Fibroblast of skin of abdomen (primary cell): ENCODE measurements at places on chromosomes 11 and 22.
A peak's percentile ranks its signal among the peaks of the same experiment; 100 is the strongest.

GRCh38 chr22:49406879-49407587 is 420.6 kb downstream of the BRD1 start:
- DNase-seq, result no peak

DNA sequence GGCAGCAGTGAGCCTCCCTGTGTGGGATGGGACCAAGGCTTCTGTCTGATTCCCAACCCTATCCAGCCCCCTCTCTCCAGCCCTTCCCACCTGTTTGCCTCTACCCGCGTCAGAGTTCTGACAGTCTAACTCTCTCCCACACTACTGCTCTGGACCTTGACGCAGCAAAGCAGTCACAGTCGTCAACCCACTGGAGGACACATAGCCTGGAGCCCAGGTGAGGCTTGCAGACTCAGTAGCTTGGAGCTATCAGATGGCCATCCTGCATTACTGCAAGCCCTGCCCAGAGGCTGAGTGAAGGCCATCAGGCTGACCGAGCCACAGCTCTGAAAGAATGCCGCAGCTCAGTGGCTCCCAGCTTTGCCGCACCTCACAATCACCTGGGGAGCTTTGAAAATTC is 3.7 kb downstream of the OAF start:
- DNase-seq, result no peak

- DNase-seq, result no peak
Observed at GRCh38 chr11:131656839-131657211, 286.4 kb downstream of the NTM start.

DNA sequence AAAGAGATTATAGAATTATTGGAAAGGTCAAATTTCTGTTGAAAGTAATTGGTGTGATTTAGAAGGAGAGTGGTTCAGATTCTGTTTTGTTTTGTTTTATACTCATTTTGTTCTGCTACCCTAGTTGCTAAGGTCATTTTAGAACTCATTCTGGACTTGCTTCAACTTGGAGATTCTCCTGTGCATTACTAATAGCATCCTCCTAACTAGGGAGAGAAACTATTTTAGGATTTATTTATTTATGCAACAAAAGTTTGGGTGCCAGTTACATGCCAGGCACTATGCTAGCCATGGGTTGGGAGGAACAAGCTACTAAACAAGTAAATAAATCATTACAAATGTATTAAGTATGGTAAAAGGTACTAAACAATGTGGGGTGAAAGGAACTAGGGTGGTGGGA is 84.0 kb downstream of the YAP1 start:
- no peak for DNase-seq

DNA sequence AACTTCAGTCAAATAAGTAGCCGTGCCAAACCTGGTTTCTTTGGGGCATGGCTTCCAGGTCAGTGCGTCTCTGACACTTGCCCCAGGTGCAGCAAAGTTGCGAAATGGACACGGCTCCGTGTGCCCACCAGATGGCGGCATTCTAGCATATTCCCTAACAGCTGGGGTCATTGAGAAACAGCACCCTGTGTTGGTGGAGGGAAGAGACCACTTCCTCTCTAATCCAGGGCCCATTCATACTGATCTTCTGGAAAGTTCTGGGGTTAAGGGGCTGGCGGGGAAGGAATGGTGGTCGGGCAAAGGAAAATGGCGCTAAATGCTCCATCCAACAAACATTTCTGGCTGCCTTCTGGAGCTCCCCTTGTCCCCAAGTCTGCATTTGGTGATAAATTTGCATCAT is 141.2 kb upstream of the TIMP3 start:
- DNase-seq, result peak; percentile 72

- no peak for DNase-seq
Observed at GRCh38 chr22:46052801-46053562, 76.0 kb upstream of the WNT7B start.

GRCh38 chr11:128745311-128746136 is 51.7 kb downstream of the FLI1 start:
- peak; percentile 69 for DNase-seq

GRCh38 chr22:46856661-46857060 is 94.2 kb downstream of the TBC1D22A start:
- DNase-seq, result no peak

GRCh38 chr11:130858215-130858614 is 58.1 kb downstream of the SNX19 start:
- no peak for DNase-seq

GRCh38 chr11:74672332-74672955 is 58.8 kb downstream of the CHRDL2 start:
- no peak for DNase-seq

DNA sequence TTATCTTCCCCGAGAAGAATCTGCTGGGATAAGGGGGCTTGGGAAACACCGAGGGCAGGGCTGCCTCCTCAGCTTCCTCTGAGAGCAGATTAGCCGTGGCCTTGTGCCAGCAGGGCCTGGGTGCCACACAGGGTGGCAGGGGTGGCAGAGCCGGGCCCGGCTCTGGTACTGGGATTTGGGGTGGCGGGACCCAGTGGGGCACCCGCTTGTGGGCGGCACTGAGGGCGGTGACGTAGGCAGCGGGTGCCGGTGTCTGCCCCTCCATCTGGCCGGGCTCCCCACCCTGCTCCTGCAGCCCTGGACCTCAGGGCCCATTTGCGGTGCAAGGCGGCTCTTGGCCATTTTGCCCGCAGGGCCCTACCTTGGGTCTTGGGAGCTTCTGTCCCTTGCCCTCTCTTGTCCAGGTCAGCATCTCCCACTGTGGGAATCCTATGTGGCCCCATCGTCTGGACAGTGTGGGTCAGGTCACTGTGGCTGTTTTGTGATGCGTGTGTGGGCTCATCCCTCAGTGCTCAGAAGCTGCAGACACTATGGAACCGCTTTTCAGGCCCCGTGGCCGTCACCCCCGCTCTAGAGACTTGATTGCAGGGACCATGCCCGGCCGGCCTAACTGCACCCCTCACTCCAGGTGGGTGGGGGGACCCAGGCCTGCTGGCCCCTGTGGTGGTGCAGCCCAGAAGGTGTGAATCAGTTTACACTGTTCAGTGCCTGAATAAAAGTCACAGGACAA is 29.7 kb upstream of the KRTAP5-6 start:
- no peak for DNase-seq

- DNase-seq, result no peak
Observed at GRCh38 chr11:118060081-118060661, 16.7 kb upstream of the TMPRSS4 start.

DNA sequence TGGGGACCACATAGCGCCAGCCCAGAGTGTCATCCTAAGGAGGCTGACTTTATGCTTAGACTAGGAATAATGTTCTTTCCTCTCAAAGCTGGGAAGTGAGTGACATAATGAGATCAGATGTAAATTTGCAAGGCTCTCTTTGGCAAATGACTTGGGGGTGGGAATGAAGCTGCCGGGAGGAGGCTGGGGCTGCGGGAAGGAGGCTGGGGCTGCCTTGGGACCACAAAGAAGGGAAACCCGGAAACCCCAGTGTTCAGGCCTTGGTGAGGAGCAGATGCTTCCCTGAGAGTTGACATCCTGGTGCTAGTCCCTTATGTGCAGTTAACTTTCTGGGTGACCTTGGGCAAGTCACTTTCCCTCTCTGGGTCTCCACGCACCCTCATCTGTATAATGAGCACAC is 182.0 kb downstream of the CHST1 start:
- no peak for DNase-seq

DNA sequence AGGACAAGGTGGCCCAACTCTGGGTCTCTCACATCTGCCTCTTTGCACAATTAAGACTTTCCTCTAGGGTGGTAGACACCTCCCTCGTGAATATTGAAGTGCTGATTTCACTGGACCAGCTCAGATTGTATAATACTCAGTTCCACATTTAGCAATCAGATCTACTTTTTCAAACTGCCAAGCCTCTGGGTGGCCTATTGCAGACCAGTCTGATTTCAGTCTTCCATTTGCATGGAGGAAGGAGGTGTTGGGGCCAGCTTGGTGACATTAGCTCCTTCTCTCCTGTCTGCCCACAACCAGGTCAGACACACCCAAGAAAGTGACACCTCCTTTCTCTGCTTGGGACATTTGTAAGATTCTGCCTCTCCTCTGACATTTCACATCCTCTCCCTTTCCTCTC is 78.2 kb downstream of the PPFIBP2 start:
- no peak for DNase-seq

DNA sequence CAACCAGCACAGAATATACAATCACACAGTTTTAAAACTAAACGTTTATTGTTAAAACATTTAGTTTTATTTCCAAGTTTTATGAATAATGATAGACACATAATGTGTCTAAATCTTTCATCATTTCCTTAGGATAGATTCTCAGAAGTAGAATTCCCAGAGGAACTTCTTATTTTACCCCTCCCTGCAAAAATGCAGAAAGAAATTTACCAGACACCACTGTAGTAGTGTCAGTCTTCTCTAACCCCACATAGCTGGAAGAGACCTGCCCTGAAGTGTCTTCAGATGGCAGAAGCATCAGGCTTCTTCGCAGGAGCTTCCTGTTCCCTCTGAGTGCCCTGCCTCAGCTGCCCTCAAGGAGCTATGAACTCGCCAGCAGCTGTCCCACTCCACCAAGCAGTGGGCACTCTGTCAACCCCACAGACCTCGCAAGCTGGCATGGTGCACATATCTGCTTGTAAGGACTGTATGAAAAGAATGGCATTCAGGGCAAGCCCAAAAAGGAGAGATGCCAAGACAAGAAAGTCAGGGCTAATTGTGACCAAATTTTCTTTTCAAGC is 28.5 kb upstream of the PAK1 start:
- peak; percentile 16 for DNase-seq

DNA sequence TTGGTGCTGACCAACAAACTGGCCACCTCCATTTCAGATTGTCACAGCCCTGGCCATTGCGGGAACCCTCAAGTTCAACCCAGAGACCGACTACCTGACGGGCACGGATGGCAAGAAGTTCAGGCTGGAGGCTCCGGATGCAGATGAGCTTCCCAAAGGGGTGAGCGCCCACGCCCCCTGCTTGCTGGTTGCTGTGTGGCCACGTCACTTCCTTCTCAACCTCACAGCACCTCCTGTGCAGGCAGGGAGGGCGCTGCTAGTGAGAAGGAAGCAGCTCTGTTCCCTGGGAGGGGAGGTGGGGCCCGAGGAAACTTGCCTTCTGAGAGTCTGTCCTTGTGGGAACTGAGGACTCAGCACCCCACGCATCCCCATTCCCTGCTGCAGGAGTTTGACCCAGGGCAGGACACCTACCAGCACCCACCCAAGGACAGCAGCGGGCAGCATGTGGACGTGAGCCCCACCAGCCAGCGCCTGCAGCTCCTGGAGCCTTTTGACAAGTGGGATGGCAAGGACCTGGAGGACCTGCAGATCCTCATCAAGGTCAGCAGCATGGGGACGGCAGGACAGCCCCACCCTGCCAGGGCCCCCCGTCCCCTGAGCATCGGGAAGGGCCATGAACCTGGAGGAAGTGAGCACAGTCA is 19.3 kb downstream of the POLR3H start:
- DNase-seq, result no peak

DNA sequence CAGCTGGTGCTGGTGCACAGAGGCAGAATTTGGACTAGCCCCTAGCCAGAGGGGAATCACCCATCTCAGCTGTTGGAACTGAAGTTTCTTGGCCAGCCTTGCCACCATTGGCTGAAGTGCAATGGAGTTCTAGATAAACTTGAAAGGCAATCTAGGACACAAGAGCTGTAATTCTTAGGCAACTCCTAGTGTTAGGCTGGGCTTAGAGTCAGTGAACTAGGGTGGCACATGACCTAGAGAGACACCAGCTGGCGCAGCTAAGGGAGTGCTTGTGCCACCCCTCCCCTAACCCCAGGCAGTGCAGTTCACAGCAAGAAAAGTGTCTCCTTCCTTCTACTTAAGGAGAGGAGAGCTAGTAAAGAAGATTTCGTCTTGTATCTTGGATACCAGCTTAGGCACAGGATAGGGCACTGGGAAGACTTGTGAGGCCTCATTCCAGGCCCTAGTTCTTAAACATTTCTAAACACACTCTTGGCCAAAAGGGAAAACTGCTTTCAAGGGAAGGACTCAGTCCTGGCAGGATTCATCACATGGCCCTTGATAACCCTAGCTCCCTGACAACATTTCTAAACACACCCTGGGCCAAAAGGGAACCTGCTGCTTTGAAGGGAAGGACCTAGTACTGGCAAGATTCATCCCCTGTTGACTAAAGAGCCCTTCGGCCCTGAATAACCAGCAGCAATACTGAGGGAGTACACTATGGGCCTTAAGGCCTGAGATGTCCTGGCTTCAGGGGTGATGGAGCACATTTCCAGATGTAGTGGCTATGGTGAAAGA is 53.4 kb downstream of the XRRA1 start:
- DNase-seq, result no peak

GRCh38 chr11:69267395-69267805 is 26.6 kb upstream of the MYEOV start:
- DNase-seq, result no peak

GRCh38 chr11:11520231-11521015 is 101.4 kb downstream of the GALNT18 start:
- DNase-seq, result no peak

DNA sequence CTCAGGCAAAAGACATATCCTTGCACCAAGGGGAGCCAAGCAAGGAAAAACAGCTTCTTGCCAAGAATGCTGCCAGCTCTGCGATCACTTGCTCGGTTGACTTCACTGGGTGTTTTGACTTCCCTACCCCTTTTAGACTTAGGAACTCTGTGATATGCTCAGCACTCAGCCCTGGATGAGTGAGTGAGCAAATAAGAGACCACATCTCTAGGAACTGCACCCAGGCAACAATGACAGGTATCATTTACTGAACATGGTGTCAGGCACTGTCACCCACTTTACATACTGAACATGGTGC is 3.7 kb upstream of the IRAG1 start:
- DNase-seq, result no peak

- no peak for DNase-seq
Observed at GRCh38 chr11:134853992-134854991, 442.2 kb upstream of the B3GAT1 start.

- DNase-seq, result no peak
Observed at GRCh38 chr22:29443861-29444792, 5.7 kb downstream of the RFPL1 start.

GRCh38 chr11:68841718-68842426 is at the start of gene CPT1A:
Gene CPT1A (minus strand): TSS chr11:68841916. CDS start chr11:68815474, 26,442 bp downstream.
- DNase-seq, result peak; percentile 73

DNA sequence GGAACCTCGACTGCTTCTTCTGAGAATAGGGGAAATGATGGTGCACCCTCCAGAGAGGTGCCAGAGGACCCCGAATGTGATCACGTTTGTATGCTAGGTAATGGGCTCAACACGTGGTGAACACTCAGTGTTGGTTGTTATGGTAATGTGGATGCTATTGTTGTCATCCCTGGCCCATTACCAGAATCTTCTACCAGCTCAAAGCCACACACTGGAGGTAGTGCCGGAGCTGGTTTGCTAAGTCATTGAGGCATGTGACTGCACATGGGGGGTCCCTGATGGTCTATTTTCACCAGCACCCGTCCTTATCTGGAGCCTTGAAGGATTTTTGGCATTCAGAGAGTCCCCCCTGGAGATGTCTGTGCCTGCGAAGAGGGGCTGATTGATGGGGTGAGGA is 119.1 kb upstream of the CD82 start:
- DNase-seq, result no peak

GRCh38 chr22:39622881-39623367 is 52.4 kb downstream of the CACNA1I start:
- peak; percentile 13 for DNase-seq

- DNase-seq, result no peak
Observed at GRCh38 chr22:25030636-25031035, 78.1 kb downstream of the KIAA1671 start.
